M059J (cell line): ENCODE measurements at places on chromosomes 5 and 9. TPM values are rescaled to one million over a fixed set of nuclear protein-coding genes. Genes with fewer than 3 reads are reported as not detected.

F12 gene
- total RNA-seq: 1.7 and 2.4 TPM in 2 replicates

SPINK5 gene
- not detected in 2 replicates for total RNA-seq

MORN5 gene
- total RNA-seq: not detected in 2 replicates

PCDHGB4 gene
- total RNA-seq: not detected in 2 replicates

SLC22A4 gene
- total RNA-seq: 6.3 and 7.5 TPM in 2 replicates

GRCh38 chr9:31608881-31609280 is 775.6 kb upstream of the ACO1 start:
- DNase-seq: no peak

DNA sequence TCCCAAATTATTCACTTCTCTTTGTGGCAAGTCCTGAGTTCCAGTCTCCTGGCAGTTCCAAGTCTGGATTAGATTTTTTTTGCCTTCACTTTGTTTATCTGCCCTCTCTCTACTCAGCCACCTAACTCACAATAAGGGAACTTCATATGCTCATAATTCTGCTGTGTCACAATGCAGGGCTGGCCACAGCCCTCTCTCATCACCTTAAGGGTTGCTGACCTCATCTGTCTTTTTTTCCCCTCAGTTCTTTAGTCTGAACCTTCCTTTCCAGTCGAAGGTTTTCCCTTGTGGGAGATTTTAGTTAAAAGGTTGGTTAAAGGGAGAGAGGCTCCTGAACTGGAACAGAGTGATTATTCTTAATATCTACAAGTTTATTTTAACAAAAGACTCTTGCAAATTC is 4.1 kb downstream of the BAG1 start:
- DNase-seq: no peak

- peak; percentile 70 for DNase-seq
Observed at GRCh38 chr9:122498883-122499288, 11.7 kb upstream of the OR1J2 start.

DNA sequence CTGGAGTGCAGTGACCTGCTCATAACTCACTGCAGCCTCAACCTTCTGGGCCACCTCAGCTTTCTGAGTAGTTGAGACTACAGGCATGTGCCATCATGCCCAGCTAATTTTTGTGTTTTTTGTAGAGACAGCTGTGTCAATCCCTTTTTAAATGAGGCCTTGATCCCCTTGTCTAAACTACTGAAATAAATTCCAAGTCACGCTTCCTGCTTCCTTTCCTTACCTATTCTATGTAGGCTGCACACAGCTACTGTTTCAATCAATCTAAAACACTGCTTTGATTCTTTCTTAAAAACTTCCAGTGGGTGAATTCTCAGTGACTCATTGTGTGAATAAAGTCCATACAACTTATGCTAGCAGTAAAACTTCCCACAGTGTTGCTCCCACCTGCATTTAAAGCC is 2.9 kb upstream of the C7 start:
- peak; percentile 58 for DNase-seq

- DNase-seq: no peak
Observed at GRCh38 chr9:126692041-126692758, 78.5 kb downstream of the LMX1B start.

GRCh38 chr5:180411948-180412347 is 58.8 kb upstream of the GFPT2 start:
- DNase-seq: no peak

DNA sequence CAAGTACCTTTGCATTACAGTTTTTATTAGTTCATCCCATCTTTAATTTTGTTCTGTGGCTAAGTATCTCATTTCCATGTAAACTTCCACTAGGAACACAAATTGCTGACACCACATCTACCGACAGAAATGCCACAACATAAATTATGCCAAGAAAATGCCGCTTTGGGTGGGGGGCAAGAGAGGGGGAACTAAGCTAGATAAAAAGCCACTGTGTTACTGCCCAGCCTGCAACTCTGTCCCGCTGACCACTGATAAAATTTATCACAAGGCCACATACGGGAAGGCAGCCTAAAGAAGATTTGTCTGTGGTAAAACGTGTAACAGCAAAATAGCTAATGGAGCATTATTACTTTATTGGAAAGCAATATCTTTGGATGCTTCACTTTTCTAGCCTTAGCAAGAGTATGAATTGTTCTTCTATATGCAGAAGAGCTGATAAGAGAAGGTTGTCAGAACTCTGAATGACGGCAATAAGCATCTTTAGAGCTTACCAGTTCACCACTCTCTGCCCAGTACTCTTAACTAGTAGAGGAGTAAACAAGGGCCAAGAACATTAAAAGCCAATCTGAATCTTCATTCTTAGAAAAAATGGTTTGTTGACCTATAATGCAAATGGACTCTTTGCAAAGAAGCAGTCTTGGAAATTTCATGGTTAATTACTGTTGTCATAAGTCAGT is 172.2 kb upstream of the MEF2C start:
- no peak for DNase-seq

GFI1B gene
- total RNA-seq: 0.30 TPM in 1 of 2 replicates, not detected in the other

- DNase-seq: no peak
Observed at GRCh38 chr5:112895682-112896081, 26.3 kb downstream of the REEP5 start.

DNA sequence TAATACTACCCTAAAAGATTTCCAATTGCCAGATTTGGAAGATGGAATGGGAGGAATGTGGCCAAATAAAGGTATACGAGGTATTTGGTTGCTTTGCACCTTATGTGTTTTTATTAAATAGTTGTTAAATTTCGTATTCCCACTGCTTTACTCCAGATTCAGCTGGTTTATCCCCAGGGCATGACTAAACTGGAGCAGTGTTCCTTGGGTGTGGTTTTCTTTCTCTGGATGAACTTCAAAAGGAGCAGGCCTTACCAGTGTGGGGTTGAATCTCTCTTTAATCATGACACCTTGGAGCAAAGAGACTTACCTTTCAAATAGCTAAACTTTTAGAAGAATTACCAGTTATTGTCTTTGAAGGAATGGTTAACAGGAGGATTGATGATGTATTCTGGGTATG is 121.7 kb upstream of the BNC2 start:
- DNase-seq: peak; percentile 8

DAB2 gene
- total RNA-seq: 31.7 and 45.9 TPM in 2 replicates

GRCh38 chr5:113390224-113390623 is 44.6 kb downstream of the TSSK1B start:
- DNase-seq: no peak

DNA sequence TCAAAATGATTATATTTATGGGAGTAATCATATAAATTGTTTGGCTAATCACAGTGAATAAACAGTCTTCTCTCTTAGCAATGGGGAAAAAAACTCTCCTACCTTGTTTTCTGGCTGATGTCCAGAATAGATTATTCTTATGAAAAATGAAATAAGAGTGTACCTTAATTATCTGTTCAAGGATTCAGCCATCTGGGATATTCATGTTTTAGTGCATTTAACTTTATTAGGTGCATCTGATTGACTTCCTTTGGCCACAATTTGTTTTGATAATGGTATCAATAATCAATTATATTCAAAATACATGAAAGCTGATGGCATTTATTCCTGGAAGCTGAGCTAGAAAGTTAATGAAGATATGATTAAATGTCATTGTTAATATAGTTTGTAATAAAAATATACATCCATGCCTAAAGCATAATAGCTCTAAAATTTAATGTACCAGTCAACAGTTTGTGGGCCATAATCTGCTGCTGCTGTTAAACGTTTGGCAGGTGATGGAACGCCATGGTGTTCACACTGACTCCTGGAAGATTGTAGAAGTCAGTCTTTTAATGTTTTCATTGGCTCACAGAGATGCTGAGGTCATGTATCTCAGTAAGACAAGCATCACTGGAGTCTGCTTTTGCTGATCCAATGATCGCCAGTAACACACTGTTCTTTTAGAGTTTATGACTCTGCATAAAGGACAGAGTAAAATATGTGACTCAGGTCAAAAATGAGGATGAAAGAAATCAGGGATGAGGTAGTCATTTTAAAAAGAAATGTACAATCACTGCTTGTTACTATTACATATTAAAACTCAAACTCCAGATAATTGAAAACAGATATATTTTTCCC is 105.8 kb downstream of the ISL1 start:
- DNase-seq: no peak

GRCh38 chr9:98342098-98342819 is 86.8 kb upstream of the TBC1D2 start:
- no peak for DNase-seq

- DNase-seq: no peak
Observed at GRCh38 chr5:118233606-118234005, 754.7 kb downstream of the DTWD2 start.
